Fibroblast of skin of right biceps (primary cell): ENCODE measurements at places on chromosomes 6 and 20.

- peak; percentile 9 for DNase-seq
These were observed 294.1 kb downstream of the TFAP2B start for GRCh38 chr6:51112731-51113130.

- no peak for DNase-seq
These were observed 173.7 kb upstream of the ZNF217 start for GRCh38 chr20:53767206-53767930.

GRCh38 chr6:146946559-146946958 lies 257.7 kb upstream of the STXBP5 start:
- no peak for DNase-seq

- no peak for DNase-seq
These were observed 117.2 kb downstream of the LCA5 start for GRCh38 chr6:79420054-79420453.
